Stimulated activated CD4-positive, alpha-beta T cell treated with anti-CD3 and anti-CD28 coated beads, Interleukin-15, amount 100 ng/mL, for 1 hour (primary cell): ENCODE measurements at places on chromosomes 7 and 10.

- no peak for DNase-seq
These were observed 16.7 kb downstream of the POR start for GRCh38 chr7:75931680-75932079.

DNA sequence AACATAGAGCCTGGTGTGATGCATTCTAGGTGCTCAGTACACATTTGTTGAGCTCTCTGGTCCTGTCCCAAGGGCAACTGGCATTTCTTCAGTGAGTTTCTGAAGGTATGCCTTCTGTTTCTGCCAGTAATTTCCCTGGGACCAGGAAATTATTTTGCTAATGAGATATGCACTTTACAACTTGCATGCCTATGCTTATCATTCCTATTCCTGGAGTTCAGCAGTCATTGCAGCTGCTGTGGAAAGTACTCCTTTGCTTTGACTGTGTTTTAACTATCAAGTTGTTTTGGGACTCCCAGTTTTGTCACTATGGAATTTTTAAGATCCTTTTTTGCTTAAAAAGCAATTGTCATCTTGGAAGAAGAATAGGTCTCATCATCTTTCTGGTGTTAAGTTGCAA lies 283.0 kb downstream of the BBS9 start:
- no peak for DNase-seq

DNA sequence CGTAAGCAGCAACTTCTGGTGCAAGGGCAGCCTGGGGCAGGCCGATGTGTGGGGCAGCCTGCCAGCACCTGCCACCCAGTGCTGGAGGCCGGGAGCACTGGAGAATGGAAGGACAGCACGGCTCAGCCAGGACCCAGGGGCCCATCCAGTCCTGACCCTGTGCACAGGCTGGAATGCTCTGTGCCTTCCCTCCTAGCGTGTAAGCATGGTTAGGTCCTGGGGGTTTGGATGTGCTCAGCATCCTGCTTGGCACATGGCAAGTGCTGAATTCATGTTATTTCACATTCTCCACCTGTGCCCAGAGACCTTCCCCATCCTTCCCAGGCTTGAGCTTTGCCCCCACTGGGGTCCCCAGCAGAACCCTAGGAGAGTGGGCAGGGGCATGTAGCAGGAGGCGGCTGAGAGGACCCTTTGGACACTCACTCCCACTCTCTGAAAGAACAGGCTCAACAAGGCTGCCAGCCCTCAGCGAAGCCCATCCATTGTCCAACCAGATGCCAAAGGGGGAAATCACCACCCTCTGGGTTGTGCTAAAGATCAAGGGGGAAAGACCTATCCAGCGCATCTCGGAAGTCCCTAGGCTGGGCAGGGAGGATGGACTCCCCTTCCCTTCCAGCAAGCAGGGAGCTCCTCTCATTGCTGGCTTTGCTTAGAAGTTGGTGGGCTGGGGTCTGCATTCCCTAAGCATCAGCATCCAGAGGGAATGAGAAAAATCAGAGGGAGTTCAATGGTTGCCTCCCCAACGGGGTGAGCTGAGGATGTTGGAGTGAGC lies 29.7 kb downstream of the ANXA8 start:
- no peak for DNase-seq

DNA sequence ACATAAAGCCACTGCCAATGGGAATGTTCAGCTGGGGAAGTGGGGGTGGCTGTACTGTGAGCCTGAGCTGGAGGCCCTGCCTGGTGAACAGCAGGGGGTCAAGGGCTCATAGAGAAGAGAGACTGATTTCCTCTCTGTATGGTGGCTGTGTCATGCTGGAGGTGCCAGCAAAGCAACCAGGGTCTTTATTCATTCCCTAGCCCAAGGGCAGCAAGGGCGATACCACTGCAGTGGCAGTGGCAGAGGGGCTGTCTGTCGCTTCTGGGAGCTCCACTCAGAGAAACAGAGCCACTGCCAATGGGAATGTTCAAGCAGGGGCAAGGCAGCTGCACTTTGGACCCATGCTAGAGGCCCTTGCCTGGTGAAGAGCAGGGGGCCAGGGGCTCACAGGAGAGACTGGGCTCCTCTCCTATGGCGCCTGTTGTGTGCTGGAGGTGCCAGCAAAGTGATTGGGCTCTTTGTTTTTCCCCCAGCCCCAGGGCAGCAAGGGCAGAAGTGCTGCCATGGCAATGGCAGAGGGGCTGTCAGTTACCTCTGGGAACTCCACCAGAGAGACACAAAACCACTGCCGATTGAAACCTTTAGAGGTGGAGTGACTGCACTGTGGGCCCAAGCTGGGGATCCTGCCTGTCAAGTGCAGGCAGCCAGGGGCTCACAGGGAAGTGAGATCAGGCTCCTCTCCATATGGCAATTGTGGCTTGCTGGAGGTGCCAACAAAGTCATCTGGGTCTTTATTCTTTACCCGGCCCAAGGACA lies 545.1 kb downstream of the SH2D4B start:
- no peak for DNase-seq

- DNase-seq: no peak
These were observed 23.8 kb upstream of the AHR start for GRCh38 chr7:17274551-17275245.

GRCh38 chr10:34576797-34577196 lies 238.3 kb downstream of the PARD3 start:
- no peak for DNase-seq

- no peak for DNase-seq
These were observed 21.5 kb upstream of the AKR1E2 start for GRCh38 chr10:4804465-4804864.

- no peak for DNase-seq
These were observed 209.6 kb downstream of the EBF3 start for GRCh38 chr10:129754211-129755050.

GRCh38 chr10:3135006-3135405 lies 37.6 kb downstream of the PITRM1 start:
- no peak for DNase-seq

DNA sequence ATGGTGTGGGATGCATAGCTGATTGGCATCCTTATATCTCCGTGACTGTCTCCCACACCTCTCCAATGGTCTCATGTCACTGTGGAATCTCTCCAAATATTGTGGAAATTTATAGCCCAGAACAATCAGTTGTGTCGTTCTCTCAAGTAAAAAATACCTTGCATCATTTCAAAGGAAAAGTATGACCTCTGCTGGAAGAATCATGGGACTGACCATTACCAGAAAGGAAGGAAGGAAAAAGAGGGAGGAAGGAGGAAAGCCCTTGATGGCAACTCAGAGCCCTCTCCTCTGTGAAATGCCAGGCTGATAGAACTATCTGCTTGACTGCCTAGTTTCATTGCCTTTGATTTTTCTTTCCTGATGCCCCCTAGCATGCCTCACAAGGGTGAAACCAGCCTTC lies 76.3 kb downstream of the FOXI2 start:
- DNase-seq: no peak

- DNase-seq: no peak
These were observed 228.5 kb downstream of the CDK14 start for GRCh38 chr7:90824386-90825307.

DNA sequence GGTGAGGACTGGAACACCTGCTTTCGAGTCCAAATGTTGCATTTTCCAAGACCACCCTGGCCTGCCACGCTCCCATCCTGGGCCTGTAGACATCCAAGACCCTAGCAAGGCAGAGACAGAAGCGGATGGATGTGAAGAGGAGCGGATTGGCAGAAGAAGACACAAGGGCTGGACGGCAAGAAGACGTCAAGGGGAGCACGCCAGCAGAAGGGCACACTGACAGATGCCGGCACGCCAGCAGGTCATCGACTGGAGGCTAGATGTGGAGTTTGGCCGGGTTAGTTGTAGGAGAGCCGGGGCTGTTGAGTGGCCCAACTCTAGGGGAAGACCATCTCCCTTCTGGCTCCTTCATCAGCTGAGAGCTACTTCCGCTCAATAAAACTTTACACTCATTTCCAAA lies 251.6 kb downstream of the ZWINT start:
- DNase-seq: no peak

DNA sequence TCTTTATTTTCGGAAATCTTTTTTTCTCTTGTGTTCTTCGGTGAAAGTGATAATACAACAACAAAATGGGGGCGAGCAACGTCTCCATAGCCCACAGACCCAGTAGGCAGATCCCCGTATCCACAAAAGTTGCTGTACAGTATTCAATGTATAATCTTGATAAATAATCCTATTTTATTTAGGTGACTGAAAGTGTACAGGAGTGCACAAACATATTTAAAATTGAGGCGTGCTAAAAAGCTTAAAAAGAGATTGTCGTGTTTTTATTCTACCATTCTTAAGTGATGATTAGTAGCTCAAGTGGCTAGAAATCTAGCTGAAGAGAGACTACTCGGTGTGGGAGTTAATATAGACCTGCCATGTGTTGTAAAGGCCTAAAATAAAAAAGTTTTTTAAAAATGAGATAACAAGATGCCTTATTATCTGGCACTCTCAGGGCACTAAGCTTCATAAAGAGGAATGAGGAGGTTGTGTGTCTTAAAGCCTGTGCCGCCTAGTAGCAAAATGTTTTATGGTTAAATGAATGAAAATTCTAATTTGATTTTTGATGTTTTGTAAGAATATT lies 1.6 kb downstream of the CAPZA2 start:
- DNase-seq: no peak

DNA sequence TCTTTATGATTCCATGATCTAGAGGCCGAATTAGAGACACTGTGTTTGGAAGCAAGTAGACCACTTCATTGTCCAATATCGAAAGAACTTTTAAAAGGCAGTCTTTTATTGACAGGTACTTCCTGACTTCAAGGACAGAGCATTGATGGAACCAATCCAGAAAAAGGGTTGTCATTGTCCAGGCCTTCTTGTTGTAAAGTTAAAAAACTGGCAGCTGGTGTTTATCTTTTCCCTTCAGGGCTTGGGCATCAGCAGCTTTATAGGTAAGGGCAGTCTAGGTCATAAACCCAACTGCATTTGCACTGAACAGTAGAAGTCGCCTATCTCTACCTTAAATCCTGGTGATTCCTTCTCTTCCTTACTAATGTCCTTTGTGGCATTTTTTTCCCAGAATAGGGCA lies 95.6 kb downstream of the ST7 start:
- DNase-seq: no peak

DNA sequence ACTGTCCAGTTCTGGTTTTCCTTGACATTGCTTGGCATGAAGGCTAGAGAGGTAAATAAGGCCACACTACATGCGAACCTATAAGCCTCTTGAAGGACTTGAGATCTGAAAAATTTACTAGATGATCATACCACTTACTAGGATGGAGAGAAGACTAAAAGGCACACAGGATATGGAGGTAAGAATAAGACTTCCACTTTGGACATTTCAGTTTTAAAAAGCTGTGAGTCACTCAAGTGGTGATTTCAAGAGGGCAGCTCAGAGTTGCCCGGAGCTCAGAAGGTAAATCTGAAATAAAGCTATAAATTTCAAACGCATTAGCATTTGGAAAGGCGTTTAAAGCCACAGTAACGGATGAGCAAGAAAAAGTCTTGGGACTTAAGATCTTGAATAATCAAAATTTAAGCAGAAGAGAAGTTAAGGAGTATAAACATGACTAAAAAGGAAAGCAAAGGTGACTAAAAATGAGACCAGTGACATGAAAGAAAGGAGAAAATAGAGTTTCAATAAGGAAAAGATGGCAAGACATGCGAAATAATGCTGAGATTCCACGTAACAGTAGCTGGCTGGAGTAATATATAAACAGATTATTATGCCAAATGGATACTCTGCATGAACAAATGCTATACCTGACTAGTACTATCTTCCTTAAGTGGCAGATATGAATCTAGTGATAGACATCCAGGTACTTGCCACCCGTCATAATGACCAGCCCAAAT lies 68.3 kb downstream of the SNX13 start:
- DNase-seq: no peak

DNA sequence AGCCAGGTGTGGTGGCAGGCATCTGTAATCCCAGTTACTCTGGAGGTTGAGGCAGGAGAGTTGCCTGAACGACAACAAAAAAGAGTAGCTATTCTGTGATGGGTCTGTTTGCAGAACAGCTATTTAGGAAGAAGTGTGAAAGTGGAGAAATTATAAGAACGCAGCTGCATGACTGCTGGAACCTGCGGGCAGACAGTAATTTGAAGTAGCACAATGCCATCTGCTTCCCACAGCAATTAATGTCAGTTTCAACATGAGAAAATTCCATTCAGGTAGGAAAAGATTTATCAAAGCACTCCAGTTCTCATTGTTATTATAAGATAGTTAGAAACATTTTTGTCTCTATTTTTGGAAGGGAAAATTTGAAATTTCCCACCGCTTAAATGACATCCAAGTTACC lies 21.5 kb downstream of the LAMB1 start:
- DNase-seq: no peak
